GM18507 (cell line): ENCODE measurements at places on chromosomes 1 and 21.

DNA sequence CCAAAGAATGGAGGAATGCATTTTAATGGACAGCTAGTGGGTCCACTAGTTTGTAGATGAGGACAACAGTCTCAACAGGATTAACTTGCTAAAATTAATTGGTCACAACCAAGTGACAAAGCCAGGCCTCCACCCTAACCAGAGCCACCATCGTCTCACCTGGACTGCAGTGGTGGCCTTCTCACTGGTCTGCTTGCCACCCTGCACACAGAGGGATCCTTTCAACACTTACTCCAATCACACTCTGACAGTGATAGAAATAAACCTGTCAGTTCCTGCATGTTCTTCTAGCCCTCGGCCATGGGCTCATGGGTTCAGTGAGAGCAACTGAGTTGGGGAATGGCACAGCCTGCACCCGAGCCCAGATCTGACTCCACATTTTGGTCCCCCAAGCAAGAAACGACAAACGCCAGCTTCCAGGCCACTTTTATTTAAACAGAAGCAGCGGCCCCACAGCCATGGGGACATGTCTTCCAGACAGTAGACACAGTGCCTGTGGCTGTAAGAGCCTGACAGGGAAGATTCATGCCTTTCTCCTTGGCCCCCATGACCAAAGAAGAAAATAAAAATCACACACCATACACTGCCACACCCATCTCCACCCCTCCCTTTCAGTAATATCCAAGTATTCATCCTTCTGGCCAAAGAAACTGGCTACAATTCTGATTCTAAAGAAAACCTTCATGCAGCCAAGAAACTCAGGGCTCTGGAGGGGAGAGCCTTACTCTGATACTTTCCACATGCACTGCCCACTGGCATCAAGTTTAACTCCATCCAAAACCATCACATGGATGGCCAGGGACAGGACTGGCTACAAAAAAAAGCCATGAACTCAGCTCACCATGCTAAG, 37.6 kb downstream of the DHCR24 start:
- DNase-seq = no peak

DNA sequence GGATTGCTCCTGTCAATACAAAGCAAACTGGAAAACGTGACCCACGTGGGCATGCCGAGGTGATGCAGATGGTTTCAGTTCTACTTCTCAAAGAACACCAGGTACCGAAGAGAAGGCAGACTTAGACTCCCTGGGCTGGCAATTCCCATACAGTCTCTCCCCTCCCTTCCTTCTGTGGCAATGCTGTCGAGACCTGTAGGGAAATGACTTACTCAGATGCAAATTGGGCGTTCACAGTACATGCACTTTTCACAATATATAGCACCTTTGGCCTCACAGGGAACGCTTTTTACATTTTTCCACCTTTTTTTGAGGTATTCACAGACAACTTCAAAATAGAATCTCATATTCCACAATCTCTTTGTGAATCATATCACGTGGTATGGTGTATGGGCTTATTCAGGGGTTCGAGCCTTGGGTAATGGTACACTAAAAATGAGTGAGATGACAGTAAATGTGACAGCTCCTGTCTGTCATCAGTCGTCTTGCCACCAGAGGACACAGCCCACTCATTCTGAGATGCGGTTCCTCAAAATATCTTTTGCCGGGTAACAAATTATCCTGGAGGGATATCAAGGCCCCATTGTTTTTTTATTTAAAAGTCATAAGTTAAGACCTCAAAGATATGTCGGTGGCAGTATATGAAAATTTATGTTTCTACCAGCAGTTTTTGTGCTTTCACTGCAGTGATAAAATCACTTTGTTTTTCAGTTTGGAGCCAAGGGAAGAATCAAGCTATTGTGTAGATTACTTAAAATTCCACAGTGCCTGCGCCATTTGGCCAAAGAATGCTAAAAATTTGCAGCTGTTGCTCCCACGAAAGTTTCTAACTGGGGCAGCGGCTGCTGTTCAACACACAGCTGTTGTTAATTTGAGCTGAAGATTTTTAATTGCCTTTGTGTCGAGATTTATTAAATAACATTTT, 168.4 kb downstream of the ZZZ3 start:
- no peak for DNase-seq

DNA sequence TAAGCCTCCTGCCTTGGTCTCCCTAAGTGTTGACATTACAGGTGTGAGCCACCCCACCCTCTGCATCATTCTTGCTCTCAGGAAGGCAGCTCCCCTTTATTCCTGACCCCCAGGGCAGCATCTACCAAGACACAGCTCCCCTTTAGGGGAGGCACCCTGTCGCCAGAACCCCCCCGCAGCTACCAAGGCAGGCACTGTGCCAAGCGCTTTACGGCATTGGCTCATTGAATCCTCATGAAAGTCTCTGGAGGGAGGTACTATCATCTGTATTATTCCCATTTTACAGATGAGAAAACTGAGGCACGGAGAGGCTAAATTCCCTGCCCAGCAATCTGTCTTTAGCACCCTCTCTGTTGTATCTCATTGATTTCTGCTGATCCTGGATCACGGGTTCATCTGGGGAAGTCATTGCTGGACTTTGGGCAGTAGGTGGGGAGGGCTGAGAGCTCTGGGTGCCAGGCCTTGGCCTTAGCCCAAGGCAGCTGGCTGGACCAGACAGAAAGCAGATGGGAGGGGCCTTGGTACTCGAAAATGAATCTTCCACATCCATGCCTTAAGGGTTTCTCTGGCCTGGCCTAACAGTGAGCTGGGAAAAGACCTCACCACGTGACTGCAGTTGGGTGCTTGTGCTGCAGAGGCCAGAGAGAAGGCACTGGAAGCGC, 5.9 kb downstream of the PLOD1 start:
- no peak for DNase-seq

- DNase-seq = no peak
These were observed 51.0 kb upstream of the ERRFI1 start for GRCh38 chr1:8077120-8077573.

DNA sequence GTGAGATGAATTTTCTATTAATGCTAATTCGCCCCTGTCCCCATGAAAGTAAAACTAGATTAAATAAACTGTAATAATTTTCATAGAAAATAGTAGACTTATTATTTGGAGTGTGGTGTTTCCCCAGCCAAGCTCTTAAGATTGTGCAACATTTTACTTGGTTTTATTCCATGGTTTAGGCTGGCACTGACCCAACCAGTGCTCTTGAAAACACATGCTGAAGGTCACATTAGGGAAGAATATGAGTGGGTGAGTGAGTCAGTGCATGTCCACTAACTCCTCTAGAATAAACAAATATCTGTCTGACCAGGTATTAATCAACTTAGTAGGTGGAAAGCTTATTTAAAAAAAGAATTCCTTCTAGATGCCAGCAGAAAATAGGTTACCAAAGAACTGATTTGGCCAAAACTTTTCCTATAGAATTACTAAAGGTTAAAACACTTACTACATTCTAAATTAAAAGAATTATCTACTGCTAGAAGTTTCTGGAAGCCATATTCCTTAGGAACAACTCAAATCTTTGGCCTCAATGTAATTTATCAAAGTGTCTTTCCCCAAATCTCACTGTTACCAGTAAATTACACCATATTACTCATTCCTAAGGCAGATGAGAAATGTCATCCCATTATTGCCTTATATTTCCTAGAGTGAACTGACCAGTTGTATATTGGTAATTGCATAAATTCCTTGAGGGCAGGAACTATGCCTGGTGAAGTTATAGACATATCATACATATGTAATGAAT, 89.7 kb upstream of the RGS1 start:
- no peak for DNase-seq

- DNase-seq = no peak
These were observed 217.4 kb downstream of the APP start for GRCh38 chr21:25953196-25953595.

GRCh38 chr1:220761688-220762427, 13.7 kb downstream of the MTARC2 start:
- DNase-seq = no peak

- DNase-seq = peak; percentile 40
These were observed 1.4 kb downstream of the LRRC41 start for GRCh38 chr1:46301808-46302640.

DNA sequence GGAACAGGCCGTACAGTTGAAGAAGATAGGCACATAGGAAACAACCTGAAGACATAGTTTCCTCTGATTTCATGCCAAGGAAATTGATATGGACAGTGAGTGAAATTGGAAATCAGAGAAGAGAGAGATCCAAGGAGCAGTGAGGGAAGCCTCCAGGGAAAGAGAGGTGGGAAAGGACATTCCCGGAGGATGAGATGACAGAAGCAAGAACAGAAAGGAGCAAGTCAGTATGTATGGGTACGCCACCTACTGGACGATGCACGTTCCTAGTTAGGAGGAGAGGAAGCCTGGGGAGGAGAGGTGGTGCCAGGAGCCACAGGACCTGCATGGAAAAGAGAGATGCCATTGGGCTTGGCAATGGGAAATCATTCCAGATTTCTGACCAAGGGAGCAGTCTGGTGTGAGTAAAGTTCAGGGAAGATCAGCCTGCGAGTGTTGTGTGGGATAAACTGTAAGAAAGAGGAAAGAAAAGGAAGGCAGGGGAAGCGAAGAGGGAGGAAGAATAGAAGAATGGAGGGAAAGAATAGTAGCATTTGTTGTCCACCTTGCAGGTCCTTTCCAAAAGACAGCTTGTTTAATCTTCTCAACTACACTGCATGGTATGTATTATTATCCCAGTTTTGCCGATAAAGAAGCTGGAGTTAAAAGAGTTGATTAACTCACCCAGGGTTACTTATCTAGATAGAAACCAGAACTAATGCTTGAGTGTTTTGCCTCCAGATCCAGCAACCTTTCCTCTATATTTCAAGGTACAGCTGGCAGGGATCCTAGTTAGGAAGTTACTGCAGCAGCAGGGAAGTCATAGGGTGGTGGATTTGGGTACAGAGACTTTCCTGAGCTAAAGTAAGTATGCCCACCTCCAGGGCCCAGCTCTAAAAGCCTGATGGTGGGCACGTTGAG, 27.4 kb downstream of the C1orf116 start:
- peak; percentile 8 for DNase-seq

- no peak for DNase-seq
These were observed 6.3 kb upstream of the TRIM33 start for GRCh38 chr1:114517348-114517747.

- DNase-seq = no peak
These were observed 8.7 kb downstream of the UBXN11 start for GRCh38 chr1:26297791-26298124.

DNA sequence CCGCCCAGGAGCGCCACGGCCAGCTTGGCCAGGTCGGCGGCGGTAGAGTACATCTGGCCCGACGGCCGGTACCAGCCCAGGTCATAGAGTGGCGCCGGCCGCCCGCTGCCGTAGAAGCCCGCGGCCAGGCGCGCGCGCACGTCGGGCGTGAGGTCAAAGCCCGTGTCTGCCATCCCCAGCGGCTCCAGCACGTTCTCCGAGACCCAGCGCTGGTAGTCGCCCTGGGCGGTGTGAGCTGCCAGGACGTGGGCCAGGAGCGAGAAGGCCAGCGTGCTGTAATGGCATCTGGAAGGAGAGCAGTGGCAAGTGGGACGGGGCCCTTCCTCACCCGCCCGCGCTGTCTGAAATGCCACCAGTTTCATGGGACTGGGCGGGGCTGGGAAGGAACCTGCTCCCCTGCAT, 18.9 kb downstream of the LACTBL1 start:
- no peak for DNase-seq

- no peak for DNase-seq
These were observed 23.8 kb downstream of the IGFN1 start for GRCh38 chr1:201214461-201214860.
